Kidney (tissue), 22 donors: ENCODE measurements at places on chromosomes 13 and 19. TPM values are rescaled to one million over a fixed set of nuclear protein-coding genes. Genes with fewer than 3 reads are reported as not detected.

DNA sequence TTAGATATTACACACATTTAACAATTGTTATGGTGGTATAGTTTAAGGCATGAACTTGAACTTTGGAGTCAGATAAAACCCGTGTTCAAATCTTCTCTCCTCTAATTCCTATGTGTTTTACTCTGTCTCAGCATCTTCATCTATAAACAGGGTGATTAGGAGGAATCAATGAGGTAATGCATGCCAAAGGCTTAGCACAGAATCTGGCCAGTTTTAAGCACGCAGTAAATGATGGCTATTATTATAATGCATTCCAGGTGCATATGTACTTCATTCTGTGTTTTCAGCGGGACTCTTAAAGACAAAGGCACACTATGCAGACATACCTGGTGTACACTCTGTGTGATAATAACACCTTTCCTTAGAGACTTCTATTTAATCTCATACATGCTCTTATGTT is 88.0 kb upstream of the FRY start:
- H3K27me3 ChIP-seq, result no peaks in the 10 kb centered on the region
- no peak overlapping the region for H3K4me3 ChIP-seq
- H3K4me1 ChIP-seq, result peaks cover 5% of the 10 kb centered on the region
- no peak for DNase-seq

GRCh38 chr13:29101905-29102304 is 281.8 kb downstream of the MTUS2 start:
- no peaks in the 10 kb centered on the region for H3K4me1 ChIP-seq
- DNase-seq, result no peak

GRCh38 chr13:44278166-44278565 is 95.5 kb upstream of the SERP2 start:
- DNase-seq, result peak; percentile 24
- H3K36me3 ChIP-seq, result no peaks in the 10 kb centered on the region
- peaks cover 16% of the 10 kb centered on the region for H3K4me1 ChIP-seq
- no peaks in the 10 kb centered on the region for H3K27me3 ChIP-seq
- no peak overlapping the region for H3K4me3 ChIP-seq

DNA sequence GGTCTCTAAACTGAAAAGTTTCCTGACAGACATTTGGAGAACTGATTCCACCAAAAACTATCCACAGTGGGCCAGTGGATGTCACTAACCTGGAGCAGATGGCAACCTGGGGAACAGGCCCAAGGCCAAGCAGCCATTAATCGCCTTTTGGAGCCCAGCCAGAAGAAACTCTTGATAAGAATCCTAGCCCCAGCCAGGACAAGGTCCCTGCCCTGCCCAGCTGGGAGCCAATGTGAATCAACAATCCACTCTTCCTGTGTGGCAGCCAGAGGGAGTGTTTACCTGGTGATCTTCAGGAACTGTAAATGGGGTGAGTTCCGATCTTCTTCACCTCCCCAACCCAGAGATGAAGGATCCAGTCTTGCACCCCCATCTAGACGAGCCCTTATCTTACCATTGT is 14.5 kb upstream of the IGSF23 start:
- H3K4me1 ChIP-seq, result no peaks in the 10 kb centered on the region
- H3K36me3 ChIP-seq, result no peaks in the 10 kb centered on the region
- H3K27me3 ChIP-seq, result no peaks in the 10 kb centered on the region
- H3K27ac ChIP-seq, result no peak overlapping the region

DNA sequence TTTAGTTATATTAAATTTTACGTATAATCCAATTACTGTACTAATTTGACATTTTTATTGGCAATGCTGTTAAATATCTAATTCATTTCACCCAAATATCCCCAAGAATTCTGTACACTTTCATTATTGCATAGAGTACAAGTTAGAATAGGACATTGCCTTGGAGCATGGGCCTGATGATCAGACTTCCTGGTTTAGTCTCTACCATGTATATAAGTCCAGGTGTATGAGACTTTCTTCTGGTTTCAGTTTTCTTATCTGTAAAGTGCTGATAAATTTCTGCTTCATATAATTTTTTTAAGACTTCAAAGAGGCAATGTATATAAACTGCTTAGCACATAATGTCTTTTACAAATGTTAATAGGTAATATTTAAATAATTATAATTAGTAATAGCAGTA is 179.4 kb downstream of the KLF12 start:
- no peaks in the 10 kb centered on the region for H3K27me3 ChIP-seq
- H3K4me3 ChIP-seq, result no peak overlapping the region
- no peak for DNase-seq
- H3K4me1 ChIP-seq, result peaks cover 2% of the 10 kb centered on the region
- no peak overlapping the region for H3K27ac ChIP-seq
- H3K36me3 ChIP-seq, result no peaks in the 10 kb centered on the region

- no peak overlapping the region for H3K4me3 ChIP-seq
- no peak overlapping the region for H3K27ac ChIP-seq
- peaks cover 5% of the 10 kb centered on the region for H3K4me1 ChIP-seq
- peak; percentile 65 for DNase-seq
Observed at GRCh38 chr19:12834976-12835757, 788 bp upstream of the RTBDN start.

DNA sequence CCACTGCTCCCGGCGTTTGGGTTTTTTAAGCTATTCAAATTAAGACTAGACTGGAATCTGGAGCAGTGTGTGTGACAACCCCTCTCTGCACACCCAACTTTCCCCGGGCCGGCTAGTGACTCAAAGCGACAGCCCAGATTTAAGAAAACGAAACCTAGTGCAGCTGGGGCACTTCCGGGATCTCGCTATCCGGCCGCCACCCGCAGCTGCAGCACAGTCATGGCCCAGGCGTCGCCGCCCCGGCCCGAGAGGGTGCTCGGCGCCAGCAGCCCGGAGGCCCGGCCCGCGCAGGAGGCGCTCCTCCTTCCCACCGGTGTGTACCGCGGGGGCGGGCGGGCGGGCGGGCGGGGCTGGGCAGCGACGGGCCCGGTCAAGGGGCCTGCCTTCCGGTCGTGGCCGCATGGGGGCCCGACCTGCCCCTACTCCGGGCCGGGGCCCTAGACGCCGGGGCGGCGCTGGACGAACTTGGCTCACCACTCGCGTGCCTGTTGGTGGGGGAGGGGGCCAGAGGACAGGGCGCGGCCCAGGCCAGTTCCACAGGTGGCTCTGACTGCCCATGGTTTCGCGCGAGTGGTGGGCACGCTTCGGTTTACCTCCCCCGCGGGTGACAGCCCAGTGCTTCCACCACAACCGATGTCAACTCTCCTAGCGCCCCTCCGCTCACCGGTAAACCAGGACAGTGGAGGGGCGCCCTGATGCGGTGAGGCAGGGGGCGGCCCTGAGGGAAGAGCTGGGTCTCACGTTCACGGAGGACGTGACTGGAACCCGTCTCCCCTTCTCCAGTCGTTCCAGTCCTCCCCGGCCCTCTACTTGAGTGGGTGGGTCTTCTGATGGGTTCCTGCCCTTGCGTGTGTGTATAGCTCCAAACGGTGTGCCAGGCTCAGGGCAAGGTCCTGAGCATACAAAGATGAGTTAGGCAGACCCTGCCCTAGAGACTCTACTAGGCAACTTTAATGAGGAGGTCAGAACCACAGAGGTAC is at the start of gene PHF11:
TSS of gene PHF11 (plus strand) at position 171 of the 980 bp plus-strand sequence. CDS start at position 220, 49 bp downstream.
- H3K27me3 ChIP-seq, result no peaks in the 10 kb centered on the region
- H3K4me1 ChIP-seq, result peaks cover 4% of the 10 kb centered on the region
- peak; percentile 76 for DNase-seq
- H3K4me3 ChIP-seq, result peak within 1 kb of the TSS; percentile 81

GRCh38 chr13:100235311-100235901 is 146.5 kb downstream of the PCCA start:
- H3K36me3 ChIP-seq, result no peaks in the 10 kb centered on the region
- H3K27me3 ChIP-seq, result no peaks in the 10 kb centered on the region
- no peaks in the 10 kb centered on the region for H3K4me1 ChIP-seq
- H3K27ac ChIP-seq, result no peak overlapping the region
- DNase-seq, result no peak

DNA sequence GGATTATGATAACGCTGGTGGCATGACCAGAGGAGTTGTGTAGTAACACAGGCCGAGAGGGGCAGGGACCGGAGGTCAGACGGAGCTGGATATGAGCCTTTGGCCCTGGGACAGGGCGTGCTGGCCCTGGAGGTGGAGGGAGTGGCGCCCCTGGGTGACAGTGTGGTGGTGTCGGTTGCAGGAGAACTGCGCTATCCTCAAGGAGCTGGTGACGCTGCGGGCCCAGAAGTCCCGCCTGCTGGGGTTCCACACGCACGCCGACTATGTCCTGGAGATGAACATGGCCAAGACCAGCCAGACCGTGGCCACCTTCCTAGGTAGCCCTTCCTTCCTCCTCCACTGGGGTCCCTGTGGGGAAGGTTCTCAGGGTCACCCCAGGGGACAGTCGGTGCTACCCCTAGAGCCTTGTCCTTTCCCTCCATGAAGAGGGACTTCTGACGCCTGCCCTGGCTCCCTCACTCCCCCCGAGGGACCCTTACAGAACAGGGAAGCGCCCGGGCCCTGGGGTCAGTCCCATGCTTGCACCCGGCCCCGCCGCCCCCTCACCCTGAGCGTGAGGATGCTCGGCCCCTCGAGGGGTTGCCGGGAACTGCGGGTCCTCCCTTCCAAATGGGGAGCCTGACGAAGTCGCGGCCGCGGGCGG is 12.8 kb upstream of the ZNF554 start:
- H3K4me1 ChIP-seq, result no peaks in the 10 kb centered on the region
- no peak for DNase-seq
- no peak overlapping the region for H3K27ac ChIP-seq
- H3K27me3 ChIP-seq, result no peaks in the 10 kb centered on the region

GRCh38 chr19:34269081-34269480 is 14.7 kb downstream of the GARRE1 start:
- H3K4me1 ChIP-seq, result peaks cover 18% of the 10 kb centered on the region
- H3K36me3 ChIP-seq, result no peaks in the 10 kb centered on the region
- H3K27me3 ChIP-seq, result no peaks in the 10 kb centered on the region
- DNase-seq, result no peak
- H3K4me3 ChIP-seq, result no peak overlapping the region
- peak overlapping the region; percentile 43 for H3K27ac ChIP-seq

The PODNL1 gene
- 3.0 TPM for total RNA-seq

The NCR1 gene
- total RNA-seq, result 0.91 TPM

The C19orf67 gene
- total RNA-seq, result not detected

The KLF2 gene
- total RNA-seq, result 131 TPM

The ADGRE3 gene
- total RNA-seq, result 0.25 TPM
